B cell (primary cell): ENCODE measurements at places on chromosomes 1 and 21. TPM values are rescaled to one million over a fixed set of nuclear protein-coding genes. Genes with fewer than 3 reads are reported as not detected.

The CLEC20A gene
- total RNA-seq: 4.7 and 4.9 TPM in 2 replicates

DNA sequence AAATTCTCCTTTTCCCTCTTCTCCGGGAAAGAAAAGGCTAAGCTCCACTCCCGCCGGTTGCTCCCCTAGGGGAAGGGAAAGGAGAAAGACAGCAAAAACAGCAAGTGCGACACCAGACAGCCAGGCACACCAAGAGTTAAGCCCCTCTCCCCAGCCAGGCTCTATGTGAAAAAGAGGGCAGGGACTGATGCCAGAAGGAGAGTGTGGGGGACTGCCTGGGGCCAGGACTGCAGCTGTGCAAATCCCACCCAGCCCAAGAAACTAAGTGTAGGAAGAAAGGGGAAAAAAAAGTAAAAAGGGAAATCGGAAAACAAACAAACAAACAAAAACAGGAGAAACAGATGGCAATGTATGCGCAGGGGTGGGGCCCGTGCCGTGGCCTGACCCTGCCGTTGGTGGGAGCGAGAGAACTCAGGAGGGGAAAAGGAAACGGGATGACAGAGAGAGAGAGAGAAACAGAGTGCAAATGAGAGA is 27.7 kb upstream of the FMO1 start:
- H3K27me3 ChIP-seq: no peaks in the 10 kb centered on the region
- no peak overlapping the region for H3K4me3 ChIP-seq
- H3K4me1 ChIP-seq: no peaks in the 10 kb centered on the region
- no peaks in the 10 kb centered on the region for H3K36me3 ChIP-seq
- H3K27ac ChIP-seq: no peak overlapping the region

DNA sequence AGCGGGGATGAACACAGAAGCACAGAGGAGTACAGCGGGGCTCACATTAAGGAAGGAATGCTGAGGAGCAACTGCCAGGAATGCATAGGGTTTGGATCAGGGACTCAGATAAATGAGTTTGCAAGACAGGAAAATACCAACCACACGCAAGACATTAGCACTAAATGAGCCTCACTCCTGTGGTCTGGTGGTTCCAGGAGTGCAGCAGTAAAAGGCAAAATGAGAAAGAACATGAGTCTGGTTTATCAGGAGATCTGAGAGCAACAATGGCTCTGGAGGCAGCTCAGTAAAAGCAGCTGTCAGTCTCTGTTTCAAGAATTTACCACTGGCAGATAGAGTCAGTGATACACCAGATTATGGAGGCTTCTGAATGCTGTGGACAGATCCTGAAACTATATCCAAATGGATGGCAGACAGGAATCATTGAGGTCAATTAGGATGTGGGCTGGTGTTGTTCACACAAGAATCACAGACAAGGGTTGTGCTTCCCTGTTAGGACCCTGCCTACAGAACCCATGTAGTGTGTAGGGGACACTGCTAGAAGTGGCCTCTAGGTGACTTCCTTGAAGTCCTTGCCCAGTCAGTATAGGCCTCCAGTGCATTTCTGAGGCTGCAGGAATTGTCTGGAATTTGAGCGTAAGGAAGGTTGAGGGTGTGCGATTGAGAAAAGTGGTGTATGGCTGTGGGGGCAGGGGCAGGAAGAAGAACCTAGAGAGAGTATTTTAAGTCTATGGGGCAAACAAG is 50.3 kb downstream of the CASQ2 start:
- H3K27me3 ChIP-seq: no peaks in the 10 kb centered on the region
- H3K27ac ChIP-seq: no peak overlapping the region
- H3K4me1 ChIP-seq: no peaks in the 10 kb centered on the region
- DNase-seq: no peak

The GNG12 gene
- total RNA-seq: not detected in 2 replicates

- no peak overlapping the region for H3K4me3 ChIP-seq
- DNase-seq: no peak
- H3K27me3 ChIP-seq: no peaks in the 10 kb centered on the region
Measured at GRCh38 chr21:35559829-35560225, 500.5 kb downstream of the SETD4 start.

The ADAM30 gene
- total RNA-seq: not detected in 2 replicates

The IGSF3 gene
- 0.36 and 0.49 TPM in 2 replicates for total RNA-seq

- no peak for DNase-seq
- H3K4me1 ChIP-seq: no peaks in the 10 kb centered on the region
- H3K36me3 ChIP-seq: no peaks in the 10 kb centered on the region
- no peak overlapping the region for H3K27ac ChIP-seq
- no peak overlapping the region for H3K4me3 ChIP-seq
- no peaks in the 10 kb centered on the region for H3K27me3 ChIP-seq
Measured at GRCh38 chr1:80929868-80930508, 870.7 kb upstream of the ADGRL2 start.

DNA sequence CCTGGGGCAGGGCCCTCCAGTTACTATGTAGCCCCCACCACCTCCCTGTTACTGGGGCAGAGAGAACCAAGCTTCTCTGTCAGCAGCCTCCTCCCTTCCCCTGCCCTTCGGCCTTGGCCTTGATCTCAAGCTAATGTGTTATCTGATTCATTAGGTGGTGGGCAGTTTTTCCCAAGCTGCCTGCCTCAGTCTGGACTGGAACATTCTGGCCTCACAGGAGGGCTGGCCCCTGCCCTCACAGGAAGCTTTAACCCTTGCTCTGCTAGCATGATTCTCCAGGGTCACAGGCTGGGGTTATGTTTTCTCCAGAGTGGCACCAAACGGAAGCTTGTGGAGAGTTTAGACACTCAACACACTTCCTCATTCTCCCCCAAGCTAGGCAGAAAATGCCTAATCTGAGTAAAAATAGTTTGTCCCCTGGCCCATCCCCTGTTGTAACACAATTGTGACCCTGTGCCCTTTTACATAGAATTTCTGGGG is 37.2 kb upstream of the SLC6A9 start:
- peak; percentile 42 for DNase-seq
- H3K4me3 ChIP-seq: no peak overlapping the region
- peak overlapping the region; percentile 7 for H3K27ac ChIP-seq
- peaks cover 38% of the 10 kb centered on the region for H3K4me1 ChIP-seq

GRCh38 chr21:38306433-38307141 is 49.8 kb downstream of the KCNJ15 start:
- H3K27me3 ChIP-seq: no peaks in the 10 kb centered on the region
- H3K36me3 ChIP-seq: no peaks in the 10 kb centered on the region
- H3K4me1 ChIP-seq: no peaks in the 10 kb centered on the region
- H3K27ac ChIP-seq: no peak overlapping the region

- peak; percentile 18 for DNase-seq
- no peaks in the 10 kb centered on the region for H3K36me3 ChIP-seq
- peaks cover 4% of the 10 kb centered on the region for H3K27me3 ChIP-seq
- H3K4me3 ChIP-seq: no peak overlapping the region
- no peak overlapping the region for H3K27ac ChIP-seq
- peaks cover 38% of the 10 kb centered on the region for H3K4me1 ChIP-seq
Measured at GRCh38 chr1:21346365-21347071, 56.3 kb upstream of the ECE1 start.

DNA sequence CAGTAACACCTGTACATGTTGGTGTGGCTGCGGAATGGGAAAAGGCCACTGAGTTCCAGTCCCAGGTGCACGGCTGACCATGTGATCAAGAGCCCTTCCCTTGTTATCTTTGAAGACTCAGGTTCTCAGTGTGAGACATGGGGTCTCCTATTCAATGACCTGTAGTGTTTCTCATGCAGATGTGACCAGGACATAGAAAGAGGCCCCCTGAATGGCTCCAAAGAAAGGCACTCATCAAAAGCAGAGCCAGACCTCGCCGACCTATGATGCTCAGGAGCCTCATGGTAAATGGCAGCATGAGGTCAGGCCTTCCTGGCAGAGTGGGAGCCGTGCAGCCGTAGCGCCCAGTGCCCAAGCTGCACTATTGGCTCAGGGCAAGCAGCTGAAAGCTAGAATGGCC is 42.3 kb upstream of the HAO2 start:
- peaks cover 9% of the 10 kb centered on the region for H3K4me1 ChIP-seq
- no peak overlapping the region for H3K27ac ChIP-seq
- no peak for DNase-seq
- H3K27me3 ChIP-seq: peaks cover 2% of the 10 kb centered on the region
- no peaks in the 10 kb centered on the region for H3K36me3 ChIP-seq

DNA sequence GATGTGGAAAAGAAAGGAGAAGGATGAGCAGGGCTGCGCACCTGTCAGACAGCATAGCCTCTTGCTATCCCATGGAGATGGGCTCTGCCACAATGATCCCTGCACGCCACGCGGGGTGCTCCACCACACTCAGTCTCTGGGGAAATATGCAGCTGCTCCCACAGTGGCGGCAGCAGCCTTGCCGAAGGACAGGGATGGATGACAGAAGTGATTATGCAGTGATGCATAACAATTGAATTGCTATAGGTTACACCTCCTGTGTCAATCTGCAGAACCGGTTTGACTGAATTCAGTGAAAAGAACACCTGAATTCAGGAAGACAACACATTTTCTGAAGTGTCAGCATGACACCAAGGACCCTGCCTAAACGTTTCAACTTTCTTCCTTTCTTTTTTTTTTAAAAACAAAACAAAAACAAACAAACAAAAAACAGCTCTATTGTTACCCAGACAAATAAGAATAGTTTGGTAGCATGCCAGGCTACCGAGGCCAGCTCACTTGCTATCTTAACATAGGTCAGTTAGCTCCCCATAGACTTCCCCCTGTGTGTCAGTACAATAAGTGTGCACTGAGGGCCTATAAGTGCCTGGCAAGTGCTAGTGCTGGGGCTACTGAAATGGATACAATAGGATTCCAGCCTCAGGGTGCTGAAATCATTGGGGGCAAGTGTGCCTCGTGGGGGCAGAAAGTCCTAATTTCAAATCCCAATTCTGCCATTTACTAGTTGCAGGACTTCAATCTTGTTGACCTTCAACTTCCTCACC is 127.6 kb upstream of the LMO4 start:
- no peaks in the 10 kb centered on the region for H3K36me3 ChIP-seq
- peaks cover 10% of the 10 kb centered on the region for H3K27me3 ChIP-seq
- peaks cover 9% of the 10 kb centered on the region for H3K4me1 ChIP-seq
- H3K27ac ChIP-seq: no peak overlapping the region
- no peak for DNase-seq

DNA sequence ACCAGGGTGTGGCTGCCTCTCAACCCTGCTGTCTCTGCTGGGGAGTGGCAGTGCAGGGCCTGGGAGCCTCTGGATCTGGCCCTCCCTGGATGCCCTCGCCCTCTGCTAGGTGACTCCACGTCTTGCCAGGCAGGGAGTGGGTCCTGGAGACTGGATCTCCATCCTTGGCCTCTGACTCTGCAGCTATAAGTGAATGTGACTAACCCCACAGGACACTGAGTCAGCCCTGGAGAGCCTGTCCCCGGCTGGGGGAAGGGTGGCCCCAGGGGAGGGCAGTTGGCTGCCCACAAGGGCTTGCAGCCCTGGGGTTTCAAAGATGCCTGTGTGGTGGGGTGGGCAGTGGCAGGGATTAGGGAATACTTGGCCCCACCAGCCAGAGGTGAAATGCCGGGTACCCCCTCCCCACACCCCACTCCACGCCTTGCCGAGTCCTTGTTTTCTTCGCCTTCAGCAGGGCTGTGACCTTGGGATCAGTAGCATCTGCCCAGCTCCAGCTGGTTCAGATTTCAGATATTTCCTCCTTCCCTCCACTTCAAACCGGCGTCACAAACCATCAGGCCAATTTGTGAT is 1.9 kb upstream of the MYBPH start:
- H3K4me3 ChIP-seq: no peak overlapping the region
- H3K4me1 ChIP-seq: no peaks in the 10 kb centered on the region
- H3K27me3 ChIP-seq: no peaks in the 10 kb centered on the region
- no peaks in the 10 kb centered on the region for H3K36me3 ChIP-seq
- H3K27ac ChIP-seq: no peak overlapping the region
- DNase-seq: no peak

DNA sequence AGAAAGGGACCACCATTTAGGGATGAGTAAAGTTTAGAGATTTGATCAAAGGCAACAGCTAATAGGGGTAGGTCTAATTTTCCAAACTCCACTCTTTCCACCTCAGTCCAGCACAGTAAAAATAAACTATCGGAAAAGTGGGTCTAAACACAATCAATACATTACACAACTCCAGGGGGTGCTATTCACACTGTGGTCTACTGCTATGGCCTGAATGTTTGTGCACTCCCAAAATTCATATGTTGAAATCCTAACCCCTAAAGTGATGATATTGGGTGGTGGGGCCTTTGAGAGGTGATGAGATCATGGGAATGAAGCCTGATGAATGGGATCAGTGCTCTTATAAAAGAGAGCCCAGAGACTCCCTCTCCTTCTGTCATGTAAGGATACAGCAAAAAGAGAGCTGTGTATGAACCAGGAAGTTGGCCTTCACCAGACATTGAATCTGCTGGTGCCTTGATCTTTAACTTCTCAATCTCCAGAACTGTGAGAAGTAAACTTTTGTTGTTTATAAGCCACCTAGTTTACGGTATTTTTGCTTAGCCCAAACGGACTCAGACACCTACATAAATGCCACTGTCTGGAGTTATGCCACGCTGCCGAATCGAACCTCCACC is 193.9 kb downstream of the OMA1 start:
- no peaks in the 10 kb centered on the region for H3K36me3 ChIP-seq
- H3K27me3 ChIP-seq: no peaks in the 10 kb centered on the region
- no peak for DNase-seq
- no peak overlapping the region for H3K27ac ChIP-seq
- no peak overlapping the region for H3K4me3 ChIP-seq

- H3K27ac ChIP-seq: no peak overlapping the region
- no peak overlapping the region for H3K4me3 ChIP-seq
- DNase-seq: no peak
- H3K4me1 ChIP-seq: no peaks in the 10 kb centered on the region
Measured at GRCh38 chr1:78333502-78333901, 157.3 kb upstream of the PTGFR start.

- no peak overlapping the region for H3K4me3 ChIP-seq
- no peaks in the 10 kb centered on the region for H3K4me1 ChIP-seq
- DNase-seq: no peak
- H3K36me3 ChIP-seq: no peaks in the 10 kb centered on the region
- no peak overlapping the region for H3K27ac ChIP-seq
Measured at GRCh38 chr1:189217646-189218045, 1260.0 kb downstream of the BRINP3 start.

- H3K4me3 ChIP-seq: no peak overlapping the region
- H3K27ac ChIP-seq: no peak overlapping the region
- H3K36me3 ChIP-seq: peaks cover 2% of the 10 kb centered on the region
- H3K27me3 ChIP-seq: no peaks in the 10 kb centered on the region
- DNase-seq: no peak
- H3K4me1 ChIP-seq: no peaks in the 10 kb centered on the region
Measured at GRCh38 chr1:9058465-9058864, 11.0 kb downstream of the SLC2A5 start.

DNA sequence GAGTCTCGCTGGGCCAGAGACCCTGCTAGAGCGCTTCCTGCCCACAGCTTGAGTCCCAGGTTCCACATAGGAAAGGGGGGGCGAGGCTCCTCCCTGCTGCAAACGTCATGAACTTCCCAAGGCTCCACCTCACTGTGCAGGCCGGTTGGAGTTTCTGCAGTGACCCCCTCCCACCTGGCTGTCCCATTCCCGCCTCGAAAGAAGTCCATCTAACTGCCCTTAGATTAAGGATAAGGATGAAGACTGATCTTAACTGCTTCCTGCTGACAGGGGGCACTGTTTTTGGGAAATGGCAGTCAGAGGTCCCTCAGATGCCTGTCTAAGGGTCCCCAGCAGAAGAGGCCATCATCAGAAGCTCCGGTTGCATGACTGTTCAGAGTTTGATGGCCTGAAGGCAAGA is 62.7 kb downstream of the STUM start:
- no peak overlapping the region for H3K27ac ChIP-seq
- no peak overlapping the region for H3K4me3 ChIP-seq
- H3K27me3 ChIP-seq: no peaks in the 10 kb centered on the region
- no peaks in the 10 kb centered on the region for H3K36me3 ChIP-seq
